ENCODE measurements at places on chromosomes 6 and 20. TPM values are rescaled to one million over a fixed set of nuclear protein-coding genes. Genes with fewer than 3 reads are reported as not detected.

GRCh38 chr20:23081263-23081819 is 4.8 kb downstream of the CD93 start:
- H3K27ac ChIP-seq, result no peak overlapping the region
- no peak overlapping the region for H3K4me3 ChIP-seq
- no peaks in the 10 kb centered on the region for H3K36me3 ChIP-seq
- H3K4me1 ChIP-seq, result peaks cover 1% of the 10 kb centered on the region

DNA sequence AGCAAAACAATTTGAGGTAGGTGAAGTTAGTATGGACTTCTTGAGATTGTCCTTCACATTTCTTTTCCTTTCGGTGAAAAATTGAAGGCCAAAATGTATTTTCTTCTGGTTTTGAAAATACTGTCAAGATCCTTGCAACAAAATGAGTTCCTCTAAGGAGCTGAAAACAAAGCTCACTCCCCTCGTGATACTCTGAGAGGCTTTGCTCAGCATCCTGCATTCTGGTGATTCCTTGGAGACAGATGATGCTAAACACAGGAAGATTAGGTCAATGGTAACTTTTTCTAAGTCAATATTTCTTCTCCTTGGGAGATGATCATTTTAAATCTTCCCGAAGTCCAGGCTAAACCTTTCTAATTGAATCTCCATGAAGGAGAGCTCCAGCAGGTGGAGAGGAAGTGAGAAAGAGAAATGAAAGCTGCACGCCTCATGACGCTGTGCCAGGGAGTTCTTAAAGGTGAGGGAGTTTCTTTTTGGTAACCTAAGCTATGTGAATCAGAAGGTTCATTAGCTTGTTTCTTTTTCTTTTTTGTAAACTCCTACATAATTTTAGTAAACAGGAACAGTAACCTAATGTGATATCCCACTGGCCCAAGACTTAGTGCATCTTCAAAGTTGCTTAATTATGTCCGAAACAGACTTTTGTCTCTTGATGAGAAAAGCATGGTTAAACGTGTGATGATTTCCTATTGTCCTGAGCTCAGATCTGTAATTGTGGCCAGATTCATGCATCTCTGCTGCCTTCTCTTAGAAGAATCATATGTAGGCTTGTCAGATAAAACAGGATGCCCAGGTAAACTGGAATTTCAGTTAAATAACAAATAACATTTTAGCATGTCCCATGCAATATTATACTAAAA is 15.0 kb downstream of the ESR1 start:
- peaks cover 8% of the 10 kb centered on the region for H3K27me3 ChIP-seq
- no peak for DNase-seq
- H3K4me3 ChIP-seq, result no peak overlapping the region
- H3K27ac ChIP-seq, result no peak overlapping the region

GRCh38 chr6:135183002-135183531 is 2.0 kb downstream of the MYB start:
- peaks cover 28% of the 10 kb centered on the region for H3K36me3 ChIP-seq
- peak overlapping the region; percentile 98 for H3K27ac ChIP-seq
- H3K4me3 ChIP-seq, result peak overlapping the region; percentile 97
- no peaks in the 10 kb centered on the region for H3K27me3 ChIP-seq

DNA sequence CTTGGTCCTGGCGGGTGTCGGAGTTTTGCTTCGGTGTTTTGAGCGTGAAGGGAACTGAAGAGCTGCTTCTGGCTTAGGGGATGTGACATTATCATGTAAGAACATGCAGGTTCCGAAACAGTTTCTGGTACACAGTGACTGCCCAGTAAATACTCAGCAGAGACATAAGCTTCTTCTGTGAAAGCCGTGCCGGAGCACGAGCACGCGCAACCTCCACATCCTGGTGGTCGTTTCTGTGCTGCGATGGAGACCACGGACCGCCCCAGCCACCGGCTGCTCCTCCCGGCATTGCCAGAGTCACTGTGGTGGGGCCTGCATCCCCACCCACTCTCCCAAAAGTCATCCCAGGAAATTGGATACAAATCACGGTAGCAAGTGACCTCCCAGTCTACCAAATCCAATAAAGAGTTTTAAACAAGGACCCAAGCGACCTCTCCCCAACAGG is 18.7 kb downstream of the KIF25 start:
- DNase-seq, result no peak
- H3K4me3 ChIP-seq, result no peak overlapping the region
- H3K27me3 ChIP-seq, result peaks cover 13% of the 10 kb centered on the region
- H3K36me3 ChIP-seq, result no peaks in the 10 kb centered on the region
- H3K27ac ChIP-seq, result no peak overlapping the region
- no peaks in the 10 kb centered on the region for H3K4me1 ChIP-seq

DNA sequence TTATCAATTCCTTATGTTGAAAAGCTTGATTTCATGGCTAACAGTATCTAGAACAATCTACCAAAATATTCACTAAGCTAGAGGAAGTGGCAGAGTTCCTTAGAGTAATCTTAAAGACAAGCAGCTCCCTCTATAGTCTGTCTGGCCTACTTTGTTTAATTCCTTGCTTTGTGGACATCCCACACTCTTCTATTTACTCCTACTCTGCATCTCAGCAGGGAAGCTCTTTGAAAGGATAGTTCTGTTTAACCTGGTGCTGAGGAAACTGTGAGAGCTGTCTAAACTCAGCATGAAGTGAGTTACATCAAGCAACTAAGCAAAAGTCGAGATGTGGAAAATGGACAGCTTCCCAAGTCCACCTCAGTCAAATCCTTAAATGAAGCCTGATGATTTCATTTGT is 4.3 kb downstream of the REV3L start:
- peaks cover 4% of the 10 kb centered on the region for H3K36me3 ChIP-seq
- peaks cover 34% of the 10 kb centered on the region for H3K4me1 ChIP-seq
- H3K4me3 ChIP-seq, result no peak overlapping the region
- H3K27ac ChIP-seq, result no peak overlapping the region

- H3K27ac ChIP-seq, result no peak overlapping the region
- H3K4me1 ChIP-seq, result peaks cover 5% of the 10 kb centered on the region
- no peaks in the 10 kb centered on the region for H3K36me3 ChIP-seq
- DNase-seq, result no peak
- peaks cover 7% of the 10 kb centered on the region for H3K27me3 ChIP-seq
- H3K4me3 ChIP-seq, result no peak overlapping the region
These were observed 65.9 kb upstream of the FBXL4 start for GRCh38 chr6:99013661-99014060.

- H3K27ac ChIP-seq, result no peak overlapping the region
- no peaks in the 10 kb centered on the region for H3K36me3 ChIP-seq
- H3K4me3 ChIP-seq, result no peak overlapping the region
- no peak for DNase-seq
- no peaks in the 10 kb centered on the region for H3K4me1 ChIP-seq
- no peaks in the 10 kb centered on the region for H3K27me3 ChIP-seq
These were observed 1096.4 kb upstream of the MAP3K7 start for GRCh38 chr6:91683240-91683639.

DNA sequence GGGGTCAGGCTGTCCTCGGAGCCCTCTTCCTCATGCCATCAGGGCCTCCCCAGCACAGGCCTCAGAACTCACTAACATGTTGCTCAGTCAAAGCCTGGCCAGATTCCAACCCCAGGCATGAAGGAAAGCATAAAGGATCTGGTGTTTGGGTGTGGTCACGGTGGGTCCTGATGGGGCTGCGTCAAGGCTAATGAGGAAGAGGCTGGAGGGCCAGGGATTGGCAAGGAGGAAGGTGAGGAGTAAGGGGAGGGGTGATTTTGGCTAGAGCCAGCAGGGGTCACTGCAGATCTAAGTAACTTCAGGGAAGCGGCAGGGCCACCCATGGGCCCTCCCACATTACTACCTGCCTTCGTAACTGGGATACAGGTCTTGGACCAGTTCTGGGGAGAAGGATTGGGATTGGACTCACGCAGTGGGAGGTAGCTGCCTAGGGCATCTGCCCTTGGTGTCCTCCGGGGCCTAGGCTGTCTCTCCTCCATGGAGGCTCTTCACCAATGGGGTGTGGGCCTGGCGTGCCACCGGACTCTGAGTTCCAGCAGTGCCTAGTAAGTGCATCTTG is 36.2 kb upstream of the MRPS18A start:
- no peaks in the 10 kb centered on the region for H3K27me3 ChIP-seq
- no peaks in the 10 kb centered on the region for H3K36me3 ChIP-seq
- no peak overlapping the region for H3K4me3 ChIP-seq
- DNase-seq, result peak; percentile 71
- H3K4me1 ChIP-seq, result peaks cover 28% of the 10 kb centered on the region

GRCh38 chr6:134058622-134059366 is 6.4 kb upstream of the SLC2A12 start:
- no peaks in the 10 kb centered on the region for H3K4me1 ChIP-seq
- no peak for DNase-seq
- H3K27ac ChIP-seq, result no peak overlapping the region
- no peaks in the 10 kb centered on the region for H3K27me3 ChIP-seq
- H3K36me3 ChIP-seq, result no peaks in the 10 kb centered on the region

DNA sequence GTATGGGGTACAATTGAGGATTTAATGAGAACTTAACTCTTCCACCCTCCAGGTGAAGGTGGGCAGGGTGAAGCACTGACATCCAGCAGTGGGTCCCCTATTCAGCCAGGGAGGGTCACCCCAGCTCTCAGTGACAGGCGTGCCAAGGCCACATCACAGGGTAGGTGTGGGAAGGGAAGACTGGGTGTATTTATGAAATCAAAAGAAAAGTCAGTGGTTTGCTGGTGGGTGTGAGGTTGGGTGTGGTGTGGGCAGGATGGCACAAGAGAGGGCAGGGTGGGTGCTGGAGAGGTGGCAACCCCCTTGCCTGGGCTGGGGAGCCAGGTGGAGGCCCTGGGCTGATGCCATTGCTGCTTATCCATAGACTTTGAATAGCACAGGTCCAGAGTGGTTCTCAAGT is 16.6 kb downstream of the SYNDIG1 start:
- DNase-seq, result no peak
- H3K27me3 ChIP-seq, result no peaks in the 10 kb centered on the region
- no peaks in the 10 kb centered on the region for H3K4me1 ChIP-seq
- no peaks in the 10 kb centered on the region for H3K36me3 ChIP-seq

DNA sequence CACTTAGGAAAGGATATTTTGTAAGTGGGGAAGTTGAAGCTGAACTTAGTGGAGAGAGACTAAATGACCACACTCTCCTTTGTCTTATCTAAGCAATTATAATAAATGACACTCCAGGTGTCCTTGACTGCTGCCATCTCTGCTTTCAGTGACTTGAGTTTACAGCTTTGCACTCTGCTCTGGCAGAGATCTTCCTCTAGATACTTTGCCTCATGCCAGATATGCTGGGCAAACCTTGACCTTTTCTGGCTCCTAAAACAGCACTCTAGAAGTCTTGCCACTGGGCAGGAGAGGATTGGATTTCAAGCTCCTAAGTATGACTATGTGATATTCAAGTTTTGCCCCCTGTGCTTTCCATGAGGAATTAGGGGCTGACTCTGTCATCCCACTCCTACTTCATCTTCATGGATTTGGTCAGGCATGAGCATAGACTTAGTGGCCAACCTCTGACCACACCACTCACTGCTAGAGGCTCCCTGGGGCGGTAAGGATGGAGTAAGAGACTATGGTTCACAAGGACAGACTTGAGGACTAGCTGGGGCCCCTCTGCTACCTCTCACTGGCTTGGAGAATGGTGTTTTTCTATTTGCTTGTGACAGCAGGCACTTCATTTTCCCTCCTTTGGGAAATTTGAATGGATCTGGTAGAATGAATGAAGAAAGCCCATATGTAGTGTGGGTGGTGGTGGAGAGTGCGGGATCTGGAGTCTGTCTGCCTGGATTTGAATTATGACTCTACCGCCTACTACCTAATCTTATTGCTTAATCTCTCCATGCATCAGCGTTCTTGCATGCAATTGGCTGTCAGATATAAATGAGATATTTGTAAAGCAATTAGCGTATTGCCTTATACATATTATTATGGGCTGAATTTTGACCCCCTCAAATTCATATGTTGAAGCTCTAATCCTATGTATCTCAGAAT is 191.4 kb downstream of the REV3L start:
- no peak for DNase-seq
- peak overlapping the region; percentile 77 for H3K27ac ChIP-seq
- H3K4me3 ChIP-seq, result no peak overlapping the region
- H3K4me1 ChIP-seq, result peaks cover 24% of the 10 kb centered on the region

The OR2H2 gene
- not detected for total RNA-seq
